ENCODE measurements at places on chromosomes 7 and 10. TPM values are rescaled to one million over a fixed set of nuclear protein-coding genes. Genes with fewer than 3 reads are reported as not detected.
A peak's percentile ranks its signal among the peaks of the same experiment; 100 is the strongest.

- DNase-seq = no peak
- peaks cover 12% of the 10 kb centered on the region for H3K27me3 ChIP-seq
- no peaks in the 10 kb centered on the region for H3K4me1 ChIP-seq
Observed at GRCh38 chr10:132068431-132069121, 2.8 kb downstream of the JAKMIP3 start.

GRCh38 chr10:38054361-38054797 lies 39.8 kb upstream of the ZNF37A start:
- DNase-seq = no peak
- H3K27ac ChIP-seq = no peak overlapping the region
- no peak overlapping the region for H3K4me3 ChIP-seq
- peaks cover 75% of the 10 kb centered on the region for H3K36me3 ChIP-seq
- H3K4me1 ChIP-seq = no peaks in the 10 kb centered on the region
- no peaks in the 10 kb centered on the region for H3K27me3 ChIP-seq

DNA sequence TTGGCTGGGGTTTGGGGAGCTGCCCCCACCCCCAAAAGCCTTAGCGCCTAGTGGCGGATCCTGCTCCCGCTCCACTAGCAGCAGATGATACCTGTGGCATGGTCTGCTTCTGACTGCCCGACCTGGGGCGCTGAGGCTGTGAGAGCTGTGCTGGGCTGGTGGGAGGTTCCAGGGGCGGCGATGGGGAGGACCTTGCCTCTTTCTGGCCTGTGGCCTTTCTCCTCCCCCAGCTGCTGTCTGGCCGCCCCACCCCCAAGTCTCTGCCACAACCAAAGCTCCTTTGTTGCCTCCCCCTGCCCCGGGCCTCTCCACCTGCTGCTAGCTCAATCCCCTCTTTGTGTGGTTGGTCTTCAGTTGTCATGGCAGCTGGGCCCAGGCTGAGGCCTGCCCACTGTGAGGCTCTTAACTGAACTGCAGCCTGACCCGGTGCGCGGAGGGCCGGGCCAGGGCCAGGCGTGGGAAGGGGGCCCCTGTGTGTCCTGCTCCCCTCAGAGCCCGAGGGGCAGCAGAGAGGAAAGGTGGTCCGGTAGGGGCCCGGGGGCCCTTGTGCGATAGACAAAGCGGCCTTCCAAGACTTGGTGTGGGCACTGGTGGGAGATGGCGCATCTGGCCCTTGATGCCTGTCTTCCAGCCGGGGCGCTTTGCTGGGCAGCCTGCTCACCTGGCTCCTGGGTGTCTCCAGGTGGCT lies 4.7 kb downstream of the ZNF775 start:
- H3K27me3 ChIP-seq = no peaks in the 10 kb centered on the region
- peaks cover 27% of the 10 kb centered on the region for H3K4me1 ChIP-seq
- H3K4me3 ChIP-seq = no peak overlapping the region
- DNase-seq = no peak
- H3K27ac ChIP-seq = no peak overlapping the region
- peaks cover 9% of the 10 kb centered on the region for H3K36me3 ChIP-seq

DNA sequence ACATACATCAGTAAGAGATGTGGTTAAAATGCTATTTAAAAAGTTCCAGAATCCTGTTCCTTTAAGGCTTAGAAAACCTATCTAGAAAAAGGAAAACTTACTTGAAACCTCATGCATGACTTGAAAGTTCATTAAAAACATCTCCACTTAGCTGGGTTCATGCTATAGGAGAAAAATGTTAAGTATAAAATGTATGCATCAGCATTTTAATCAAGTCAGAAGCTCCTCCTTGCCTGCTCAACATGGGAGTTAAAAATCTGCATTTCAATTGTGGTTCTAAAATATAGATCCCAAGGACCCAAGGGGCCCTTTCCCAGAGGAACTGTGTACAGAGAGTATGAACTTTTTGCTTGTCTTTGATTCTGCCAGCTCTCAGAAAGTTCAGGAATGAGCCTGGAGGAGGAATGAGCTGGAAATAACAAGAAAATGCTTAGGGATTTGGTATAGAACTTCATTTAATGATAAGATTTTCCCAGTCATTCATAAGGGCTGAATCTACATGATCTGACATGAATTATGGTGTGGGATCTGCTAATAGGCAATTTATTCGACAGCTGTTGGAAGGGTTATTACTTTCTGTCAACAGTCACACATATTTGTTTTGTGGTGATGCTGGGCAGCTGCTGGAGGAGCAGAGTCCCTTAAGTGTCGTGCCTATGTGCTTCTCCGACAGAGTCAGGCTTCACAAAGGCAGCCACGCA lies 85.6 kb upstream of the MTPN start:
- peaks cover 10% of the 10 kb centered on the region for H3K4me1 ChIP-seq
- no peaks in the 10 kb centered on the region for H3K36me3 ChIP-seq
- H3K27ac ChIP-seq = no peak overlapping the region
- peaks cover 2% of the 10 kb centered on the region for H3K27me3 ChIP-seq
- DNase-seq = no peak
- no peak overlapping the region for H3K4me3 ChIP-seq

GRCh38 chr7:12738665-12739064 lies 51.2 kb downstream of the ARL4A start:
- no peak overlapping the region for H3K4me3 ChIP-seq
- H3K27me3 ChIP-seq = no peaks in the 10 kb centered on the region
- H3K4me1 ChIP-seq = peaks cover 5% of the 10 kb centered on the region
- no peak overlapping the region for H3K27ac ChIP-seq

GRCh38 chr7:99653754-99654153 lies 26.0 kb downstream of the CYP3A5 start:
- no peaks in the 10 kb centered on the region for H3K4me1 ChIP-seq
- H3K27me3 ChIP-seq = no peaks in the 10 kb centered on the region
- H3K27ac ChIP-seq = no peak overlapping the region
- H3K4me3 ChIP-seq = no peak overlapping the region

DNA sequence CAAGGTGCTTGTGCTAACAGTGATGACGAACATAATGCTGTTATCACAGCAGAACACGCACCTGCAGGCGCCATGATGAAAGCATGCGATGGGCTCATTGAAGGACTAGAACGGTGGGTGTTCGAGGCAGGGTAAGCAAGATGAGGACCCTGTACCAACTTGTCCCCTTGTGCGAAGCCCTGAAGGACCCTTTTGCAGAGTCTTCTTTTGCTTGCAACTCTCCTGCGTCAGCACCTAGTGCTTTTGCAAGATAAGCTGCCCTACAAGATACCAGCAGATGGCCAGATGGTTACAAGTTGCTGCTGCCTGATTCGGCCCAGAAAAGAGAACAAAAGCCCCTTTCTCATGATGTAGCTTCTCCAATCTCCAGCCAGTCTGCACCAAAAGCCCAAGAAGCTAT lies 4.2 kb upstream of the IL15RA start:
- H3K27me3 ChIP-seq = peaks cover 12% of the 10 kb centered on the region
- H3K4me3 ChIP-seq = no peak overlapping the region
- DNase-seq = no peak
- no peaks in the 10 kb centered on the region for H3K36me3 ChIP-seq
- no peak overlapping the region for H3K27ac ChIP-seq

GRCh38 chr10:104297697-104298660 lies 29.0 kb downstream of the GSTO2 start:
- H3K27ac ChIP-seq = no peak overlapping the region
- no peak overlapping the region for H3K4me3 ChIP-seq
- peaks cover 9% of the 10 kb centered on the region for H3K36me3 ChIP-seq
- no peak for DNase-seq
- H3K27me3 ChIP-seq = no peaks in the 10 kb centered on the region
- peaks cover 34% of the 10 kb centered on the region for H3K4me1 ChIP-seq

DNA sequence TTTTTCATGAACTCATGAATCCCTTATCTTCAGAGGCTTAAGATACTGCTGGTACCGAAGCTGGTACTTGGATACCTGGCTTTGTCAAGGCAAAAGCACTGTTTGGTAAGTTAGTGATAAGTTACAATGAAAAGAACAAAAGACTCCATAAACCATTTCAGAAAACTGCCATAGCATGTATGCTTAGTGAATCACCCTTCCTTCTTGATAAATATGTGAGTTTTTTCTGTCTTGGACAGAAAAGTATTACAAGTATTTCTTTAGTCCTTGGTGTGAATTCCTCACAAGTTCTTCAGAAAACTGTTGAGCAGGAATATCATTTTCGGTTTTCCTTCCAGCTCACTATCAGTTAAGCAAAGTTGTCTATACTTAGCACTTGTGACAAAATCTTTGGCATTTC lies 25.6 kb downstream of the PUS7 start:
- DNase-seq = no peak
- no peaks in the 10 kb centered on the region for H3K27me3 ChIP-seq
- H3K36me3 ChIP-seq = peaks cover 17% of the 10 kb centered on the region
- no peak overlapping the region for H3K27ac ChIP-seq

DNA sequence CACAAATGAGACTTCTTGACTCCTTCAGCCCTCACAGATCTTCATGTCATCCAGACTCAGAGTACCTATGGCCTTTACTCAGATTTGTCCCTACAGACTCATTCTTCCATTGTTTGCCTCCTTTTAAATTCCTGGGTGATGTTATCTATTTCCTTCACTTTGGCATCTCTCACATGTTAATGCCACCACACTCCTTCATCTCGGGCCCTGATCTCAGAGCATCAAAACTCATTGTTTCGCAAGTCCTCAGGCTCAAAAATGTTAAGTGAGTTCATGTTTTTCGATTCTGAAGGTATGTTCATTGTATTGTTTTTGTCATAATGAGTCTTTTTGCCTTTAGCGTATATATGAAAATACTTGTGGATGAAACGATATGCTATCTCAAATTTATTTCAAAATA lies 62.3 kb upstream of the AHR start:
- H3K27ac ChIP-seq = peak overlapping the region; percentile 68
- H3K4me1 ChIP-seq = peaks cover 63% of the 10 kb centered on the region
- H3K4me3 ChIP-seq = peak overlapping the region; percentile 20
- DNase-seq = no peak
- peaks cover 5% of the 10 kb centered on the region for H3K27me3 ChIP-seq

DNA sequence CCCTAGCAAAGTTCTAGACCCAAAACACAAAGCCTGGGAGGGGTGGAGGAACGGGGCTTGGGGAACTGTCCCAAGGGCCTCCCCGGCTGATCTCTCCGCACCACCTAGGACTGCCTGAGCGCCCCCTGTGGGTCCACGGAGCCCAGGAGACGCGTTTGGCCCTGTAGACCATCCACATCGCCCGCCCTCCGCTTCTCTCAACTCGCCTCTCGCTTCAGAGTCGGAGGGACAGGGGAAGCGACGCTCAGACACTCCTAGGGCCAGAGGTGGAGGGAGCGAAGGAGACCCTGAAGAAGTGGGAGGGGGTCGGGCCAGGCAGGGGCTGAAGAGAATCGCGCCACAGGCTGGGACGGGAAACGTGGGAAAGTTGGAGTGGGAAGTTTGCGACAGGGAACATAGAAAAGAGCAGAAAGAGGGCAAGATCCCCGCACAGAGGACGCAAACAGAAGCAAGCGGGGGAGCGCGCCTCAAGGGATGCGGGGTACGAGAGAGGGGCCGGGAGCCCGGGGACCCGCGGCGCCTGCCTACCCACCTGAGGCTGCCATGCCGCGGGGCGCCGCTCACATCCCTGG lies 378 bp downstream of the PIK3AP1 start:
- H3K27ac ChIP-seq = peak overlapping the region; percentile 88
- peaks cover 27% of the 10 kb centered on the region for H3K4me1 ChIP-seq
- peak overlapping the region; percentile 95 for H3K4me3 ChIP-seq
- no peaks in the 10 kb centered on the region for H3K36me3 ChIP-seq
- peak; percentile 14 for DNase-seq
- H3K27me3 ChIP-seq = peaks cover 9% of the 10 kb centered on the region

- H3K27me3 ChIP-seq = no peaks in the 10 kb centered on the region
- peaks cover 10% of the 10 kb centered on the region for H3K4me1 ChIP-seq
- H3K4me3 ChIP-seq = no peak overlapping the region
- no peaks in the 10 kb centered on the region for H3K36me3 ChIP-seq
Observed at GRCh38 chr10:43112608-43112961, 25.7 kb upstream of the CSGALNACT2 start.

GRCh38 chr10:30999070-30999712 lies 32.5 kb downstream of the ZNF438 start:
- peaks cover 17% of the 10 kb centered on the region for H3K36me3 ChIP-seq
- H3K27ac ChIP-seq = peak overlapping the region; percentile 88
- H3K4me1 ChIP-seq = peaks cover 35% of the 10 kb centered on the region
- H3K27me3 ChIP-seq = no peaks in the 10 kb centered on the region
- peak overlapping the region; percentile 77 for H3K4me3 ChIP-seq

CFAP69 gene
- total RNA-seq = not detected

ANKRD30A gene
- not detected for total RNA-seq

EGR2 gene
- 268 TPM for total RNA-seq

FFAR4 gene
- not detected for total RNA-seq

NUTM2A gene
- total RNA-seq = not detected

LZTS2 gene
- 22.3 TPM for total RNA-seq
